Endothelial cell of umbilical vein (primary cell): ENCODE measurements at places on chromosomes 13 and 19. TPM values are rescaled to one million over a fixed set of nuclear protein-coding genes. Genes with fewer than 3 reads are reported as not detected.

Gene ZNF850
- 3.6 and 4.5 TPM in 2 replicates for total RNA-seq

Gene CGB3
- not detected in 2 replicates for total RNA-seq

Gene TUBB4A
- not detected in 2 replicates for total RNA-seq

Gene SIGLEC11
- total RNA-seq: not detected in 2 replicates

Gene ZNF486
- total RNA-seq: 5.4 and 8.4 TPM in 2 replicates

Gene ACP7
- total RNA-seq: 0.18 and 0.49 TPM in 2 replicates

Gene KIR3DL1
- total RNA-seq: not detected in 2 replicates

Gene ZNF628
- total RNA-seq: 9.0 and 10.4 TPM in 2 replicates

Gene AMER2
- not detected in 2 replicates for total RNA-seq

Gene PSPC1
- 55.7 and 59.1 TPM in 2 replicates for total RNA-seq

Gene SLC1A6
- total RNA-seq: not detected in 2 replicates

Gene FGF9
- total RNA-seq: not detected in 2 replicates

Gene MEDAG
- 27.2 and 30.2 TPM in 2 replicates for total RNA-seq

Gene SIGLEC6
- not detected in 2 replicates for total RNA-seq

Gene PCDH20
- not detected in 2 replicates for total RNA-seq

Gene LAIR2
- total RNA-seq: not detected in 2 replicates

Gene CHST8
- total RNA-seq: not detected in 2 replicates

Gene DENND1C
- not detected in 2 replicates for total RNA-seq

Gene KLK1
- not detected in 2 replicates for total RNA-seq

Gene MZT1
- total RNA-seq: 19.4 and 22.6 TPM in 2 replicates

Gene SPRY2
- total RNA-seq: 26.2 and 27.9 TPM in 2 replicates

Gene CRX
- not detected in 2 replicates for total RNA-seq

Gene FXYD1
- total RNA-seq: not detected in 2 replicates

Gene HRC
- total RNA-seq: not detected in 2 replicates

Gene APOC1
- 5.0 and 11.4 TPM in 2 replicates for total RNA-seq

Gene SPC24
- total RNA-seq: 68.5 and 70.0 TPM in 2 replicates

Gene FFAR3
- total RNA-seq: not detected in 2 replicates

Gene ATP4B
- total RNA-seq: not detected in 2 replicates

Gene SULT2A1
- not detected in 2 replicates for total RNA-seq

Gene CLEC11A
- total RNA-seq: 10.4 and 13.3 TPM in 2 replicates

Gene FRY
- 75.8 and 86.7 TPM in 2 replicates for total RNA-seq
